ENCODE measurements at places on chromosomes 2 and 18. TPM values are rescaled to one million over a fixed set of nuclear protein-coding genes. Genes with fewer than 3 reads are reported as not detected.

DNA sequence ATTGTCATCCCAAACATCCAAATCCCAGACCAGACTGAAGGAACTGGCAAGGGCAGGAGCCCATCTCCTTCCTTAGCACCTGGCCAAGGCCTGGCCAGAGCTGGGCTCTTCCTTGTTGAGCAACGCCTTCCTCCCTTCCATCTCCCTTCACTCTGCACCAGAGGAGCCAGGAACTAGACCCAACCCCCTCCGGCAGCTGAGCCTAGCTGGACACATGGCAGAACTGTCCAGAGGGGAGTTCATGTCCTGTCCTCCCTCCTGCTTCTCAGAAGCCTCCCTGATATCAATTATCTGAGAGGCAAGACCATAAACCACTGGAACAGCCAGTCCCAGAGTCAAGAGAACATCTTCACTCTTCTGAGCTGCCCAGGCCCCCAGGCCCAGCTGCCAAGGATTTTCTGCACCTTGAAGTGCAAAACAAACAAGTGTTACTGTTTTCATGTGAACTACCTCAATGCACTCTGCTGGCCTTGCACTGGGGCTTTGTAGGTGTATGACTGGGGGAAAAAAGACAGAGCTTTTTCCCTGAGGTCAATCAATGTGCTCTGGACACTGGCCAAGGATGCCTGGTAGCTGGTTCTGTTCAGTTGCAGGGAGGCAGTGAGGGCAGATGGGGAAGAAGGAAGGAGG lies 107.6 kb upstream of the MSH6 start:
- DNase-seq = no peak

DNA sequence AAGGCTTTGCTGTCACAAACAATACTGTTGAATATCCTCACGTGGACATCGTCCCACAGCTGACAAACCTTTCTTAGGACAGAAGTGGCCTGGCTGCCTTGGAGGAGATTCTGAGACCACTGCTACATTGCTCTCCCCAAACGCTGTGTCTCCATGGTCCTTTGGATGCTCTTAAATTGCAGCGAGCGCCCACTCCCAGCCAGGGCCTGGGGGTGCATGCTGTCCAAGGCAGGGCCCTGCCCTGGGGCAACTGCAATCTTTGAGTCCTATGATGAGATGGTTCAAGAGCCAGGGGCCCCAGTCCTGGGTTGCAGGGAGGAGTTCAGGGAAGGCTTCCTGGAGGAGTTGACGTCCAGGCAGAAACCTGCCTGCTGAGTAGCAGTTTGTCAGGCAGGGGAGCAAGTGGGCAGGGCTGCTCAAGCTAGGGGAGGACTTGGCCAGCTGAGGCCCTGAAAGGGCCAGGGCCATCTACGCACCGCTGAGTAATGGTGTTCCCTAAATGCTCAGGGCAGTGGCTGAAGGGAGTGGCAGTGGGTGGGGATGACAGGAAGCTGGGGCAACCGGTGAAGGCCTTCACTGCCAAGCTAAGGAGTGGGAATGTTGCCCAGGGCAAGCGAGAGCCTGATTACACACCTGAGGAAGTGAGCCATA lies 10.8 kb upstream of the SDC1 start:
- no peak for DNase-seq

- no peak for DNase-seq
Measured at GRCh38 chr2:219434718-219435525, at the start of gene SPEG. TSS of gene SPEG (plus strand) at chr2:219434843. CDS start at chr2:219434978, 135 bp downstream.

- no peak for DNase-seq
Measured at GRCh38 chr2:240531038-240531437, 26.8 kb downstream of the ANKMY1 start.

DNA sequence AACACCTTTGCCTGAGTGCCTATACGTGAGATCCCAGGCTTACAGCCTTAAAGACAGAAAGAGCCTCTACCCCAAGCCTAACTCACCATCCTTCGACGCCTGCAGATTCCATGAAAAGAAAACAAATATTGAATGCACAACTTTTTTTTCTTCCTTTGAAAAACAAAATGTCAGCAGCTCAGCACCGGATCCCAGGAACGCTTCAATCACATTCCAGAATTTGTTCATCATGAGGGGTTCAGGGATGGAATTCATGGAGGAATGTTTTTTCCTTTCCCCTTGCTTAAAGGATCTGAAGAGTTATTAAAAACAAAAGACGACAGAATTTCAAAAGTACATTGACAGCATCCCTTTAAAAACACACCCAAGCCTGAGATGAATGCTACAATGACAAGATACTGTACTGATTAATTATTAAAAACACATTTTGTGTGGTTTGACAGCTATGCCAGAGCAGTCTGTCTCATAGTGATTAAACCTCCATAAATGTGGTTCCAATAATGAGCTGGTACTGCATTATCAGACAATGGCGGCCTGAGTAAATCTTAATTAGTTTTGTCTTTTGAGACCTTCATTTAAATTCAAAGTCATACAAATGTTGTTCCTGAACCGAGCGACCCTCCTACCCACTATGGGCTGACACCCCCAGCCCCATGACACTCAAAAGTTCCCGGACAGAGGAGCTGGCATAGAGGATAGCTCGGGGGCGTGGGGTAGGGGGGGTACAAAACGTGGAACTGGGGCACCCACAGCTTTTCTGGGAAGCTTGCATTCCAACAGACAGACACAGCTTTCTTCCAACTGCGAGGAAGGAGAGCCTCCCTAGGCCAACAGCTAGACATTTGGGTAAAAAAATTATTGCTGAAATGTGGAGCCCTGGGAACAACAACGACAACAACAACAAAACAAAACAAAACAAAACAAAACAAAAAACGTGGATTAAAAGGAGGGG lies 227.5 kb downstream of the TTC32 start:
- no peak for DNase-seq

- DNase-seq = no peak
Measured at GRCh38 chr2:86783615-86784339, 6.9 kb downstream of the CD8A start.

DNA sequence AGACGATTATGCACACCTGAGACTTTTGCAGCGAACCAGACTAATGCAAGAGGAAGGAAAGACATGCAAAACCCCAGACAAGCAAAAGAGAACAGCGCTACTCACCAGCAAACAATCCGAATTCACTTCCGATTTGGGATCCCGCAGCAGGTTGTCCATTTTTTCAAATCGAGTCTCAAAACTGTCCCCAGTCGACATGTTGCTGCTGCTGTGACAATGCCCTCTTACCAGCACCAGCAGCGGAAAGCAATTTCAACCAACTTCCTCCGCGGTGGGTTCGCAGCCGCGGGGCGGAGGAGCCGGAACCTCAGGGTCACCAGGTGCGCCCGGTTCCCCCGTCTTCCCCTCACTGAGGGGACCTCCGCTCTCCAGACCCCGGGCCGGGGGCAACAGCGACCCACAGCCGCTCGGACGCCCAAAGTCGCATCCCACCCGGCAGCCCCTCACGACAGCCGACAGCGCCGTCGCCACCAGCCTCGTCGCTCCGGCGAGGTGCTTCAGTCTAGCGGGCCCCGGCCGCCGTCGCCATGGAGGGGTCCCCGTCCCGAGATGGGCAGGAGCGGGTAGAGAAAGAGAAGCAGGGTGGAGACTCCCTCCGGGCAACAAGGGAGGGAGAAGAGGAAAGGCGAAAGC lies 784 bp downstream of the ROCK1 start:
- DNase-seq = peak; percentile 65

- no peak for DNase-seq
Measured at GRCh38 chr2:64114912-64115277, 29.3 kb downstream of the PELI1 start.

DNA sequence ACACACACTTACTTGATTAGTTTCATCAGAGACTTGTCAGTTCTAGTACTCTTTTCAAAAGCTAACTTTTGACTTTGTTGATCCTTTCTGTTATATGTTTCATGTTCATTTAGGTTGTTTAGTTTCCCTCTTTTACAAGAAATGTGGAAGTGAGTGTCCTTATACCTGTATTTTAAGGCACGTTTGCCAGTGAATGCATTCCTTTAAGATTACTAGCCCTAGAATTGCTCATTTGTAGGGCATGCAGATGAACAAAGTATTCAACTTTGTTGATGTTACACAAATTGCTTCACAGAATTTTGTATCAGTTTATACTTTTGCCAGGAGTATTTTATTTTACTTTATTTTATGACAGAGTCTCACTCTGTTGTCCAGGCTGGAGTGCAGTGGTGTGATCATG lies 6.3 kb downstream of the IL1RL2 start:
- no peak for DNase-seq

- no peak for DNase-seq
Measured at GRCh38 chr18:69617408-69617807, 216.7 kb downstream of the DOK6 start.

DNA sequence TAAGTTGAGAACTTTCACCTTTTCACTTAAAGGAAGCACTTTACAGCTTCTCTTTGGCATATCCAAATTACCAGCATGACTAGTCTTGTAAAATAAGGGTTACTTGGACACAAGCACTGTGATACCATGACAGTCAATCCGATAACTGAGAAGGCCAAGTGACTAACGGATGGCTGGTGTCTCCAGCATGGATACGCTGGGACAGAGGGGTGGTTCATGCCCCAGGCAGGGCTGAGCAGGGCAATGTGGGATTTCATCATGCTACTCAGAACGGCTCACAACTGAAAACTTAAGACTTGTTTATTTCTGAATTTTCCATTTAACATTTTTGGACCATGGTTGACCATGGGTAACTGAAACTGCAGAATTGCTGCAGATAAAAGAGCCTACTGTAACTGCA lies 43.1 kb upstream of the GPR155 start:
- no peak for DNase-seq

- no peak for DNase-seq
Measured at GRCh38 chr2:46305767-46306166, 8.6 kb downstream of the EPAS1 start.

DNA sequence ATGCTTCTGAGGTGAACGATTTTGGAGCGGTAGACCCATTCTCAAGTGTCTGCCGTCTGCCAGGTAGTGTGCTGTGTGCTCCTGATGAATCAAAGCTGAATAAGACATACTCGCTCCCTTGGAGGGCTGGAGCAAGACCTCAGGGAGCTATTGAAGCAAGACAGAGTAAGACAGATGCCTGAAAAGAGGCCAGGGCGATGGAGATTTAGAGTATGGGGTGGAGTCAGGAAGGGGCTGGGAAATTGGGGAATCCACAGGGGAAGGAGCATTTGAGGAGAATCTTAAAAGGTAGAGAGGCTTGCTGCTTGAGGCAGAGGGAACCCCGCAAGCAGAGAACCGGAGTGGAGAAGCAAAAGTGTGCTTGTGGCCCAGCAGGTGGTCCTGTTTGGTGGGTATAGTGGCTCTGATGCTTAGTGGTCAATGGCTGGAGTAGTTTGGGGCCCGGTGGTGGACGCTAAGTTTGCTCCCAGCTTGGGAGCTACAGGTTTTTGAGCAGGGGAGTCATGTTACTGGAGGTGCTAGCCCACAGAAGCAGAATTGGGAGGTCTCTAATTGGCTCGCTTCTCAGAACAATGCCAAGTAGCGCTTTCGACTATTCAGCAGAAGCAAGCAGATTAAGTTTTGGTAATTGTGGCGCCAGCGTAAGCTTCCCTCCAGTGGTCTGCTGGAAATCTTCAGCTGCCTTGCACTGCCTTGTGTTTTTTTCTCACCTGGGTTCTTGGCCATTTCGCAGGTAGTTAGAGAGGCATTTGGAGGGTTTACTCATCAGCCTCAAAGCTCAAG lies 2.0 kb downstream of the CNNM4 start:
- no peak for DNase-seq

- DNase-seq = no peak
Measured at GRCh38 chr18:68830256-68831045, 32.6 kb downstream of the CCDC102B start.

DNA sequence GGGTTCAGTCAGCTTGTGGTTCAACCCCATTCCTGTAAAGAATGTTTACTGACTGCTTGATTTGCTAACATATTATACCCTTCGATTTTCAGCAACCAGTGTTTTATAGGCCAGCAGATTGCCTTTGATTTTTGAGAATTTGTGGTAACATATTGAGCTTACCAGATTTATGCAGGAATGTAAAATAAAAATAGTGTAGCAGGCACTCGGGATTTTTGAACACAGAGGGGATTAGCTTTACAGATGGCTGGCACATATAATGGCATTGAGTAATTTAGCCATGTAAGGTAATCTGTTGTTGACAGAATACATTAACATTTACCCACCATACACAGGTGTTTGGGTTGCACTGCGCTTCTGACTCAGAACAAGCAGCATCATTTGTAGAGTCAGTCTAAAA lies 354.0 kb downstream of the LRRTM1 start:
- DNase-seq = no peak

- no peak for DNase-seq
Measured at GRCh38 chr2:31347750-31348149, 66.8 kb downstream of the XDH start.

DNA sequence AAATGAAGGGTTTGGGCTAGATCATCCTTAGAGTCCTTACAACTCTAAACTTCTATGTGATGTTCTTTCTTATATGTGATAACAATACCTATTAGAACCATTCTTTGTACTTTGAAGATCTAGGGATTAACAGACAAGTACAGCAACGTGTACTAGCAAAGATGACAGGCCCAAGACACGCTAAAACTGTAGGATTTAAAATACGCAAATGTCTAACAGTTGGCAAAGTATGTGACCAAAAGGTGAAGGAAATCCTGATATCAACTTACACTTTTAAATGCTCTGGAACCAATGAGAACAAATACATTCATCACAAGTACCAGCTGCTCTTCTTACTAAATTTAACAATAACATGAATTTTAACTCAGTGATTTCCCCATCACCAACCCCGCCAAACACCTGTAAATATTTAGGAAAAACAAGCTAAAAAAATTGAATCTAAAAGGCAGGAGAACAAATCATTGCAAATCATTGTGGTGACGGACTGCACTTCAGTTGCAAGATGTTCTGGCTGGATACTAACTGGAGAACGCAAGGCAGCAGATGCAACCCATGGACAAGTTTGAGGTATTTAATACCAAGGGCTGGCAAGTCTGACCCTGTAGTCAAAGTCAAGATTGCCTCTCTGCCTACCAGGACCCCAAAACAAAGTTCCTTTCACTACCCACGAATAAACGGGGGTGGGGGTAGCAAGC lies 1.4 kb downstream of the ANKRD44 start:
- no peak for DNase-seq

DNA sequence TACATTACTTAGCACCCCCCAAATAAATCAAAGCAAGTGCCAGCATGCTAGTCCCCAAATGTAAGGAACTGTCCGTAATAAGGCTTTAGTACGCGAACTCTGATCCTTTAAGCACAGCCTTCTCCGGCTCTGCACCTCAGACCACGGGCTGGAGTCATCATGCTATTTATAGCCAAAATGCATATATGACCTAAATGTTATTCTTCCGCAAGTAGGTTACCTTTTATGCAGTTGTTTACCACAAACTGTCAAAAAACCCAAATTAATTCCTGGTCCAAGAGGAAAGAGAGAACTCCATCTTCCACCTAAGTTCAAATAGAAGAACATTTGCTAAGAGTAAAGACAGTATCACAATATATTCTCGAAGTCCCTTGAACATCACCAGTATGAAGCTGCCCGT lies 42.7 kb downstream of the ZNF516 start:
- no peak for DNase-seq

- DNase-seq = no peak
Measured at GRCh38 chr2:181393472-181393871, 63.7 kb upstream of the ITGA4 start.

Gene TMEFF2
- not detected for total RNA-seq

Gene SUCLG1
- 50.4 TPM for total RNA-seq

Gene OTX1
- total RNA-seq = not detected

Gene RGPD3
- total RNA-seq = 0.16 TPM

Gene ARHGEF4
- total RNA-seq = 10.2 TPM

Gene HDHD2
- total RNA-seq = 33.5 TPM

Gene CRYGC
- total RNA-seq = not detected

Gene GPBAR1
- 1.1 TPM for total RNA-seq

Gene B3GNT7
- total RNA-seq = 0.55 TPM

Data from naive thymus-derived CD8-positive, alpha-beta T cell (primary cell).